ENCODE measurements at places on chromosomes 7 and 10.

DNA sequence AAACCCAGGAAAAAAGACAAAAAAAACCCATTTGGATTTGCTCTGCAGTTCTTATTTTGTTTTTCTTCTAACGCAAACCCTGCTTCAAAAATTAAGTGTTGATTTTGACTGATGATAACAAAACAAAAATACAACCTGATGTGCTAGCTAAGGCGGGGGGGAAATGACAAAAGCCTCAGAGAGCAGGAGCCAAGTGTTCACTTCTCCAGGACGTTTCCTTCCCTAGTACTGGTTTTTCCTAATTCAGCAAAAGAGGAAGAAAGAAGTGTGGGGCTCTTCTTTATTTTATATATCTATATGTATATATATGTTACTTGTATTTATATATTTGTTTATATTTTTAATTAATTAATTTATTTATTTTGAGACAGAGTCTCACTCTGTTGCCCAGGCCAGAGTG is 28.0 kb downstream of the SNX10 start:
- no peak for ATAC-seq

DNA sequence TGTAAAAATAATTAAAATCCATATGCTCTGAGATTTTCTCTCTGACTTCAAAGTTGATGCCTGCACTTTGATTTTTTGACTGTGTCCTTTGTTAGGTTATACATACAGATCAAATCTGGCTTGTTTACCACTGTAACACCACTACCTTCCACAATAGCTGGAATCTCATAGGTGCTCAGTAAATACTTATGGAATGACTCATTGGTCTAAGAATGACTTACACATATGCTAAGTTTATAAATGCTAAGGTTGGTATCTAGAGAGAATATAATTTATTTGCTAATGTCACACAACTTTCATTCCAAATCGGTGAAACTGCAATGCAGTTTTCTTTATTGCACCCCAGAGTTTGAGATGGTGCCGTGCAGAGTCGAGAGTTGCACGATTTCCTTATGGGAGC is 578.5 kb downstream of the SH2D4B start:
- ATAC-seq, result no peak

GRCh38 chr7:4479367-4480039 is 202.6 kb upstream of the FOXK1 start:
- ATAC-seq, result no peak

DNA sequence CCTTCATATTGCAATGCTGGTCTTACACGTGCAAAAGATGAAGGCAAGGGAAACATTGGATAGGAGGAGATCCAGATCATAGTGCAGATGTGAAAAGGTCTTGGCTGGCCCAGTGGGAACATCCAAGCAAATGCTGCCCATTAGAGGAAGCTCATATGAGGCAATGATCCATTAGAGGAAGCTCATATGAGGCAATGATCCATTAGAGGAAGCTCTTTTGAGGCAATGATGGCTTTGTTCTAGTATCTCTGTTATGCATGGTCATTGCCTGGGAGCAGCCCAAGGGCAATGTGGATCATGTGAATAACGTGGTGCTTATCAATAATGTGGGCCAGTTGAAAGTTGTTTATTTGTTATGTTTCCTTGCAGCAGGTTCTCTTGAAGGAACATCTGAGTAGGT is 37.8 kb downstream of the STEAP4 start:
- no peak for ATAC-seq

DNA sequence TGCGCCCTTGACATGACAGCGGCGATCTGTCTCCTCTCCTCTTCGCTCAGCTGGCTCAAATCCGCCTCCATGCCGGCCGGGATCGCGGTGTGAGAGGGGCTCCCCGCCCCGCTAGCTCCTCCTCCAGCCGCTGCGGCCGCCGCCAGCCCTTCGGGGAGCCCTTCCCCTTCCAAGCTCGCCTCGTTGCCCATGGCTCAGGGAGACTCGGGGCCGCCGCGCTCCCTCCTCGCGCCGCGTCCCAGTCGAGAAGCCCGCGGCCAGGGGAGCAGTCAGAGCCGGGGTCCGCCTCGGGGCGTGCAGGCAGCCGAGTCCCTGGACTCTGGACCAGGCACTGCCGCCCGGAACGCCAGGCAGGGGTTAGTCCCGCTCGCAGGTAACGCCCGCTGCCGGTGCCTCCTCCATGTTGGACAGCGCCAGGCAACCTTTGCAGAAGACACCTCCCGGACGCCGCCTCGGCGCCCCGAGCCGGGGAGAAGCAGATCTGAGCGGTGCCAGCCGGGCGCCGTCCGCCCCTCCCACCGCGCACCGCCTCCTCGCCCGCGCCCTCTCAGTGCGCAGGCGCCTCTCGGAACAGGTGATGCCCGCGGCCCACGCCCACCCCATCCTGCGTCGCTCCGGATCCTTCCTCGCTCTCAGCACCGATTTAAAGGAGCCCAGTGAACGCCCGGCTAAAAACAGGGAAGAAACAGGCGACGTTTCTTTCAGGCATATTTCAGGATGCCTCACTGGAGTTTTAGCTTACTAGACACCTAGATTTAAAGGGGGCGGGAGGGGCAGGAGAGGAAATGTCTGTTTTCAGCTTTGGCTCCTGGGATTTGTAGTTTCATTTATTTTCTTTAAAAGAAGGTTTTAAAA is at the start of gene PCLO:
PCLO (minus strand) TSS at position 483 of the 855 bp plus-strand sequence; CDS start at position 191, 292 bp downstream.
- peak; percentile 90 for ATAC-seq

GRCh38 chr7:54129035-54129434 is 413.1 kb upstream of the VSTM2A start:
- no peak for ATAC-seq

DNA sequence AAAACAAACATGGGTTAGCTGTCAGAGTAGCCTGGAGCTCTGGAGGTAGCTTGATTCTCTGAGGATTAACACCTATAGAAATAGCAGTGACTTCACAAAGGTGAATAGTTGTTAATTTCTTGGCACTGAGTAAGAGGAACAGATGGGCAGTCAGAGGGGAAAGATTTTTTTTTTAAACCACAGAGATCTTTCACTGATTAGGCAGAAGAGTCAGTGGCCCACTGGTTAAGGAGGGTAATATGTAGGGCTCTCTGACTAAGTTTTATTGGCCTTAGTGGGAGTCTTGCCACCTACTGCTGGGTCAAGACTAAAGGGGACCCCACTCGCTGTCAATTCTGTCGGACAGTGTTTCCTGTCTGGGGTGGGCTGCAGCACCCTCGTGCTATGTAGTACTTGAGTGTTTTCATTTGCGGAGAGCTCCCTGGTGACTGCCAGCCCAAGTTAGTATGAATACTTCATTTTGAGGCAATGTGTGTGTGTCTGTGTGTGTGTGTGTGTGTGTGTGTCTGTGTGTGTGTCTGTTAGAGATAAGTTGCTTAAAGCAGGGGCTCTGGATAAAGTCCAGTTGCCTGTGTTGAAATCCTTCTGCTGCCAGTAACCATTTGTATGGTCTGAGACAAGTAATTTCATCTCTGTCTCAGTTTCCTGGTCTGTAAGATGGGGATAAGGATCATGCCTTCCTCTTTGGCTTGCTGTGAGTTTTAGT is 145.2 kb downstream of the ARID5B start:
- no peak for ATAC-seq

- no peak for ATAC-seq
These were observed 133.0 kb upstream of the FAM20C start for GRCh38 chr7:59079-60016.

All from gastroesophageal sphincter (tissue), 4 donors.